Effector memory CD8-positive, alpha-beta T cell (primary cell): ENCODE measurements at places on chromosomes 12 and 14.

- DNase-seq, result no peak
Observed at GRCh38 chr12:31361730-31362114, 35.8 kb upstream of the SINHCAF start.

DNA sequence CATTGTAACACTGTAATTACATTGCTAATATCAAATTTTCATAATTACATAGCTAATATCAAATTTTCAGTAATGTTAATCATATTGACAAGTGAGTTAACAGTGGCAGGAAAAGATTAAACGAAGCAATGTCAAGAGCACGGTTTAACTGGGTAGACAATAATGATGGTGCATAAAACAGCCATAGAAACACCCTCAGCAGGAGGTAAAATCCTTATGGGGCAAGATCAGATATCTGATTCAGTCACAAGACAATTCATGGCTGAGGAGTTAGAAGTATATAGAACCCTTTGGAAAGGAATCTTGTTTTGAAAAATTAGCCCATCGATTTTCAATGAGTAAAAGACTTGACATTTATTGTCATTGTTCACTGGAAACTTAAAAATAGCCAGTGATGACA is 190.6 kb downstream of the SLC2A13 start:
- no peak for DNase-seq

DNA sequence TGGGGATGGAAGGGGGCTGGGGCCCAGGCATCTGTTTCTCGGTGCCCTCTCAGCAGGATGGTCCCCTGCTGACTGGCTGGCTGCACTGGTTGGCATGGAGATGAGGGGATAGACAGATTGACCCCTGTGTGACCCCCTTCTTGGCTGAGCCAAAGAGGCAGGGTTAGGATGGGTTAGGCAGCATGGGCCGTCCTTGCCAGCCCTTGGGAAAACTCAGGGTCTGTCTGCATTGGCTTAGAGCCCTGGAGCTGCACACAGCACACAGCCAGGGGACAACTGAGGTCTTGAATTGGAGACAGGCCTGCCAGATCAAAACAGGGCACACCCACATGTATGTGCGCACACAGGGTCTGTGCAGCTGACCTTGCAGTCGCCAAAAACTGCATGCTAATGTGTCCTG is 11.2 kb upstream of the LRP1-AS start:
- DNase-seq, result no peak

DNA sequence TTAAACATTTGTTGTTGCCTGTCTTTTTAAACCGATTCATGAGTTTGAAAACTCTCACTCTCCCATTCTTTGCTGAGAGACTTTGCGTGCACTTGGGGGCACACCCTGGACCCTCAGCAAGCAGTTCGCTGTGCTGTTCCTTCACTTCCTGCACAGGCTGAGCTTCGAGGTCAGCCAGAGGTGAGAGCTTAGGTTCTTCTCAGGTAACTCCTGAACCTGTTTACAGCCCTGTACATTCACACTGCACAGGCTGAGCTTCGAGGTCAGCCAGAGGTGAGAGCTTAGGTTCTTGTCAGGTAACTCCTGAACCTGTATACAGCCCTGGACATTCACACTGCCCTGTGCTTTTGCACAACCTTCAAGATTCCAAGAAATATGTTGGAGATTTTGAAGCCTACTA is 9.8 kb upstream of the CLECL1 start:
- DNase-seq, result peak; percentile 40

DNA sequence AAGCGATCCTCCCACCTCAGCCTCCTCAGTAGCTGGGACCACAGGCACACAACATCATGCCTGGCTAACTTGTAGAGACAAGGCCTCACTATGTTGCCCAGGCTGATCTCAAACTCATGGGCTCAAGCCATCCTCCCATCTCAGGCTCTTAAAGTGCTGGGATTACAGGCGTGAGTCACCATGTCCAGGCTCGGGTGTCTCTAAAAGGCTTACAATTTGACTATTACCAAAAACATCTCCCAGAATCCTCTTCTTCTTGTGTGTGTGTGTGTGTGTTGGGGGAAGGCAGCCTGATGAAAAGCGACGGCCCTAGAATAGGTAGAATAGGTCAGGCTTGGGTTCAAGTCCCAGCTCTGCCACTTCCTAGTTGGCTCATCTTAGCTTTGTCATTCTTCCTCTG is 16.8 kb downstream of the MSI1 start:
- no peak for DNase-seq

DNA sequence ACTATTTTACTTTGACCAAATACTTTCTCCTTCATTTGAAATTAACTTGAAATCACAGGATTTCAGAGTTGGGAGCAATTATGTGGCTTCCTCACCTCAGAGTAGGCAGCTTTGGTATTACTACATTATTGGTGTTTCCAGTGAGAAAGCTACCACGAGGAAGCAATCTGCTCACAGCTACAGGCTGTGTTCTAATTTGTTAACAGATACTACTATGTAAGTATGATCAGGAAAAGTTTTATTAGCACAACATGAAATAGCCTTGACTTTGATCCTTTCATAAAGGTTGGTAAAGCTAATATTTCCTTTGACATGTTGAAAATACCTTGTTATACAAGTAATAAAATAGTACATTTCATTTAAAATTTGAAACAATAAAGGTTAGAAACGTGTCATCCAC is 30.6 kb downstream of the TAOK3 start:
- DNase-seq, result no peak

DNA sequence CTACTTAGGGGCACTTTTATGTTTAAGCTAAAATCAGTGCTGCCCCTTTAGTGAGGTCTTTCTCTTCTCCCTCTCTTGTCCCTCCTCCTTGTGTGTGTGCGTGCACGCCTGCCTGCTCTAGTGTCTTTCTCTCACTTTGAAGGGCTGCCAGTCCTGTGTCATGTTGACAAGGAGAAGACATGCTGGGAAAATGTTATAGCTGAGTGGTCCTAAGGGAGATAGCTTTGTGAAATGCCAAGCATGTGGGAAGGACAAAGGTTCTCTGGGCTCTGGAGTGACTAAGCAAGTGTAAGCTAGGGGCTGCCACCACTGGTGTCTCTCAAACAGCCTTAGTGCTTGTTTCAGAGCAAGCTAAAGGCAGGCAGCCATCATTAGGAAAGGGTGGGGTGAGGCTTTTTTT is 108.4 kb downstream of the EMP1 start:
- DNase-seq, result no peak

GRCh38 chr12:15830538-15830937 is 41.4 kb upstream of the EPS8 start:
- no peak for DNase-seq

DNA sequence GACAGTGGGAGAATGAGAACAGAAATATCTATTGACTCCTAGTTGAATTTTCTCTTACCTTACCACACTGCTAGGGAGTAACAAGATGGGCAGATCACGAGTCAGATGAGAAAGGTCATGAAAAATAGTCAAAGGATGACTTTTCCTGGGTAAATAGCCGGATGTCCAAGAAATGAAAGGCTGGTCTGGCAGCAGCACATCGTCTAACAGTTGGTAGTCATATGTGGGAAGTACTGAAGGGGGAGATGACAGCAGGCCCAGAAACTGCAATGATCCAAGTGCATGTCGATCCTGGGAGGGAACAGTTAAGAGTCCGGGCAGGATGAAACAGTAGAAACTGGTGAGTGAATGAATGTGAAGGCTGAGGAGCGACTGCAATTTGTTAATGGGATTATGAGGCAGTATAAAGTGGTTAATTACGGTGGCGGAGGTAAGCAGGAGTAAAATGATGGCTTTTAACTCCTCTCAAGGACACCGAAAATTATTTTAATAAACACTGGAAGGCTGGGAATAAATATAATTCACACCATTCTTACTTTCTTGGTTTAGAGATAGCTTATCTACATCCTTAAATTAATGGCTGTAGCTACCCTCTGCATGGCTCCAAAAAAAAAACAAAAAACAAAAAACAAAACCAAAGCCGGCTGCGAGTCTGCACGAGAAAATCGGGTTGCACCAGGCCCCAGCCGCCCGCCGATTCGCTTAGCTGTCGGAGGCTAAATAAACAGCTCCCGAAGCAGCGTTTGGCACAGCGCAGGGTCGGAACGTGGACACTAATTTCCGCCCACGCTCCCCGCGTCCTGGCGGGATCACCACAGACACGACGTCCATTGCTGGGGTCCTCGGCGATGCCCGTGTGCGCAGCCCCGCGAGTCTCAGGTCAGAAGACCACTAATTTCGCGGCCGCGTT is 1.0 kb upstream of the ERC1 start:
- no peak for DNase-seq

GRCh38 chr12:6376079-6376869 is 911 bp upstream of the SCNN1A start:
- no peak for DNase-seq

GRCh38 chr12:85641796-85642195 is 194.4 kb downstream of the RASSF9 start:
- no peak for DNase-seq

DNA sequence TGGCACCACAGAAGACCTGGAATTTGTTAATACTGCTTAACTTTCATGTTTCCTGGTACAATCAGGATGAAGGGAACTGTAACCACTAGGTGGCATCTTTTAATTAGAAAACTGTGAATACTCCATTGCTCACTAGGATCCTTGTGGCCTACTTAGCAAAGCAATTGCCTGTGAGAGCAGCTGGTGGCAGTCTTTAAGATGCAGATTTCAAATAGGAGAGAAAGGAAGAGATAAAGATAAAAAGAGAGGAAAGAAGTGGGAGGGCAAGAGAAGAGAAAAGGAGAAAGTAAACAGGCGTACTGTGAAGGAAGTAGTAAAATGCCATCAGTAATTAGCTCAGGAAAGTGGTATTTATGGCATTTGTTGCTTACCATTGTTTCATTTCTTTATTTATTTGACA is 114.5 kb downstream of the RAD51B start:
- DNase-seq, result no peak

DNA sequence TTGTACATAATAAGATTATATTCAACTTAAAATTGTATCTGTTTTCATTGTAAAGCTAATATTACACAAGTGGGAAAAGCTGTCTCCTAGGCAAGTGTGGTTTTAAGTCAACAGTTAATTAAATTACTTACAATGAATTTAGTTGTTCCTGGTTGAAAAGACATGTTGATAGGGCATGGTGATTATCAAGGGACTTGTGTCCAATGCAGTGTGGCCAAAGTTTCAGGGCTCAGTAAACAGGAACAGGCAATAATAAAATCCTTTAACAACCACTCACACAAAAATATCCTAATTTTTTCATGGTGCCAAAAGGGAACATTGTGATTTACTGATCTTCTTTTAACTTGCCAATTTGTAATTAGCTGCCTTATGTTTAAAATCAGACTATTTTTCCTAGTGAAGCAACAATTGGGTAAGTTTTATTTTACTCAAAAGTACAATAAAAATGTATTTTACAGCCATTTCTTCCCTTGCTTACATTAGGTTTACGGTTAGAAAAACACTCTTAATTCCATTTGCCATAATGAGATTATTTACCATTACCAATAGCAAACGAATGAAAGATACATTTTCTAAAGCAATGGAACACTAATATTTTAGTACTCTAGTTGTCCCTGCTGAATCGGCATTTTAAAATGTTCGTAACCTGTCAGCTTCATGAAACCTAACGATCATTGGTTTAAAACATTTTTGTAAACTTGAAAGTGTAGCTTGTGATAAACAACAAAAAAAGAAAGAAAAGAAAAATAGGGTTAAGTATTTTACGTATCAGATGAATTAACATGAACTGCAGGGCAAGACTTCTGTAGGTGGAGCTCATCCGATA is 1.8 kb upstream of the WNK1 start:
- no peak for DNase-seq
